ENCODE measurements at places on chromosomes 1 and 21. TPM values are rescaled to one million over a fixed set of nuclear protein-coding genes. Genes with fewer than 3 reads are reported as not detected.

DNA sequence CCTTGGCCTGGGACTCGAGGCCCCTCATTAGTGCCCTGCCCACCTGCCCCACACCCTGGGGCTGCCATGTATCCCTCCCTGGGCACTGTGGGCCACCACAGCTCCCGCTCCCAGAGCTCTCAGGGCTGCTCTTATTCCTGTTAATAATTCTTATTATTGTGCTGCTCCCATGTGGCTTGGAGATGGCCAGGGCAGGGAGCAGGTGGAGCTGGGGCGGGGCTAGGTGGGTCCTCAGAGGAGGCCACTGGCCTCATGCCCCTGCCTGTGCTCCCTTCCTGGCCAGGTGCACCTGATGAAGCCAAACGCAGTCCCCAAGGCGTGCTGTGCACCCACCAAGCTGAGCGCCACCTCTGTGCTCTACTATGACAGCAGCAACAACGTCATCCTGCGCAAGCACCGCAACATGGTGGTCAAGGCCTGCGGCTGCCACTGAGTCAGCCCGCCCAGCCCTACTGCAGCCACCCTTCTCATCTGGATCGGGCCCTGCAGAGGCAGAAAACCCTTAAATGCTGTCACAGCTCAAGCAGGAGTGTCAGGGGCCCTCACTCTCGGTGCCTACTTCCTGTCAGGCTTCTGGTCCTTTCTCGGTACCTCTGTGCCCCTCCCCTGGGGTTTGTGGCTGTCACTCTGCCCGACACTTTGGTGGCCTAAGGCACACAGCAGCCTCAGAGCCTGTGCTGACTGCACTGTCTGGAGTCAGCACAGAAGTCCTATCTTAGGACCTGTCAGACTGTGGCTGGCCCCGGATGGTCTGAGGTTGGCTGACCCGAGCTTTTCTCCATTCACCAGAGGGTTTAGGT is 34.1 kb downstream of the BMP8A start:
- no peak for DNase-seq

The CFAP45 gene
- 0.32 TPM for total RNA-seq

The CACYBP gene
- total RNA-seq = 222 TPM

- no peak for DNase-seq
Observed at GRCh38 chr1:7670334-7671145, 100.6 kb upstream of the VAMP3 start.

GRCh38 chr1:231315887-231316286 is 21.8 kb downstream of the EXOC8 start:
- DNase-seq = peak; percentile 44

The CDA gene
- 1.9 TPM for total RNA-seq

DNA sequence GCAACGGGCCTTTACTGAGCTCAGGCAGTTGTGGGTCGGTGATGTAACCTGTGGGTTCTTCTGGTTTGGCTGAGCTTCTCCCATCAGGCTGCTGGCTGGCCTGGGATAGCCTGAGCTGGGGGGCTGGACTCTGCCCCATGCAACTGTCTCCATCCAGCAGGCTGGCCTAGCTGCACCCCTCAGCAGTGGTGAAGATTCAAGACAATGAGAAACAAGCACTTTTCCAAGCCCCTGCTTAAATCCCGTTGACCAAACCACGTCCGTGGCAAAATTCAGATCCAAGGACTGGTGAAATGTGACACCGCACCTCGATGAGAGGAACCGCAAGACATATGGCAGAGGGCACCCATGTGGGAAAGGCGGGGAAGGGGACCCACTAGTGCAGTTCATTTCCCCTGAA is 25.6 kb downstream of the PRSS38 start:
- no peak for DNase-seq

GRCh38 chr1:110407260-110408210 is at the start of gene LAMTOR5:
Gene LAMTOR5 (minus strand): TSS chr1:110407694. CDS start chr1:110407620, 74 bp downstream.
- peak; percentile 94 for DNase-seq

The PAQR6 gene
- total RNA-seq = 0.43 TPM

Measured in fibroblast of villous mesenchyme (primary cell).